Type B pancreatic cell (in vitro differentiated cells): ENCODE measurements at places on chromosomes 1 and 21. TPM values are rescaled to one million over a fixed set of nuclear protein-coding genes. Genes with fewer than 3 reads are reported as not detected.

LHX8 gene
- total RNA-seq: 0.31 and 1.2 TPM in 2 replicates

PLA2G2F gene
- total RNA-seq: not detected in 2 replicates

KLF17 gene
- not detected in 2 replicates for total RNA-seq

LCE1C gene
- not detected in 2 replicates for total RNA-seq

MANEAL gene
- 11.6 and 21.1 TPM in 2 replicates for total RNA-seq

CDC42BPA gene
- 18.5 and 33.8 TPM in 2 replicates for total RNA-seq

GNG4 gene
- total RNA-seq: 28.5 and 64.2 TPM in 2 replicates

CD1E gene
- not detected in 2 replicates for total RNA-seq

SEC22B gene
- 24.3 and 30.0 TPM in 2 replicates for total RNA-seq

CLCA1 gene
- 4.9 and 10.1 TPM in 2 replicates for total RNA-seq

DNA sequence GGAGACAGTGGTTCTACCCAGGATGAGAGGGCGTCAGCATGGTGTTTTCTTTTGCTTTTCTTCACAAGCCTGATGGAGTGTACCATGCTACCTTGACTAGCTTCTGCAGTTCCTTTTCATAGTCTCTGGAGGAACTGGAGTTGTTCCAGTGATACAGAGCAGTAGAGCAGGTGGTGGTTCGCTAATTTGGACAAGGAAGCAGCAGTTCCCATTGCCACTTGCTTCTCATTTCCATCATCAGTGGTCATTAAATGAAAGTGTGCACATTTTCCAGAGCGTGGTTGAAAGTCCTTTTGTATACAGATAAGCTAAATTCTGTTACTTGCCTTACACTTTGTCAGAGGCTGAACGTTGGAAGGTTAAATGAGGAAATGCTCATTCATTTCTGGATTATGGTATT lies 182.3 kb downstream of the C1orf21 start:
- H3K4me3 ChIP-seq: no peak overlapping the region
- no peaks in the 10 kb centered on the region for H3K4me1 ChIP-seq
- no peak for DNase-seq
- no peak overlapping the region for H3K27ac ChIP-seq
- peaks cover 7% of the 10 kb centered on the region for H3K36me3 ChIP-seq

DNA sequence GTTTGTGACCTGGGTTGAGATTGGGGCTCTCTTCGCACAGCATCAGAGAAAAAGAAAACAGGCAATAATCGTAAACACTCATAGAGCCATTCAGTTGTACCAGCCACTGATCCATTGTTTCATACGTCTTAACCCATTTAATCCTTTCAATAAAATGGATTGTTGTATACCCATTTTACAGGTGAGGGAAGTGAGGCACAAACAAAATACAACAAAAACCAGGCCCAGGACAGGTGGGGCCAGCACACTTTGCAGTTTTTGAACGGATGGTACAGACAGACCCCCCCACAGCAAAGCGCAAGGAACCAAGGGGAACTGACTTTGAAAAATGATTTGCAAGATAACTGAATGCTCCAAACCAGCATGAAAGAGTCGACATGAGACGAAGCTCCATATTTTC lies 4.3 kb upstream of the FHAD1 start:
- no peaks in the 10 kb centered on the region for H3K36me3 ChIP-seq
- H3K4me3 ChIP-seq: no peak overlapping the region
- H3K4me1 ChIP-seq: peaks cover 29% of the 10 kb centered on the region
- H3K27ac ChIP-seq: no peak overlapping the region
- H3K27me3 ChIP-seq: peaks cover 5% of the 10 kb centered on the region
- no peak for DNase-seq

DNA sequence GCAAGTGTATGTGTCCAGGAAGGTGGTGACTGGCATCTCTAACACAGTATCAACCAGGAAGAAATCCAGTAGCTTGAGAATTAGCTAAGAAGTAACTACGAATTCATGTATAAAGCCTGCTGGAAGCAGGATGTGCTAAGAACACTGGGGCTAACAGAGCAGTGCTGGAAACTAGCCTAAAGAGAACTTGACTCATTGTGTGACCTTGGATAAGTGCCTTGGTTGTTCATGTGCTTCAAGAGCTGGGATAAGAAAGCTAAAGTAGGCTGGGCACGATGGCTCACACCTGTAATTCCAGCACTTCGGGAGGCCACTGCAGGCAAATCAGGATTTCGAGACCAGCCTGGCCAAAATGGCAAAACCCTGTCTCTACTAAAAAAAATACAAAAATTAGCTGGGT lies 186.9 kb downstream of the RRAGC start:
- H3K4me1 ChIP-seq: no peaks in the 10 kb centered on the region
- H3K27me3 ChIP-seq: peaks cover 58% of the 10 kb centered on the region
- H3K36me3 ChIP-seq: no peaks in the 10 kb centered on the region
- no peak overlapping the region for H3K27ac ChIP-seq
- H3K4me3 ChIP-seq: no peak overlapping the region

DNA sequence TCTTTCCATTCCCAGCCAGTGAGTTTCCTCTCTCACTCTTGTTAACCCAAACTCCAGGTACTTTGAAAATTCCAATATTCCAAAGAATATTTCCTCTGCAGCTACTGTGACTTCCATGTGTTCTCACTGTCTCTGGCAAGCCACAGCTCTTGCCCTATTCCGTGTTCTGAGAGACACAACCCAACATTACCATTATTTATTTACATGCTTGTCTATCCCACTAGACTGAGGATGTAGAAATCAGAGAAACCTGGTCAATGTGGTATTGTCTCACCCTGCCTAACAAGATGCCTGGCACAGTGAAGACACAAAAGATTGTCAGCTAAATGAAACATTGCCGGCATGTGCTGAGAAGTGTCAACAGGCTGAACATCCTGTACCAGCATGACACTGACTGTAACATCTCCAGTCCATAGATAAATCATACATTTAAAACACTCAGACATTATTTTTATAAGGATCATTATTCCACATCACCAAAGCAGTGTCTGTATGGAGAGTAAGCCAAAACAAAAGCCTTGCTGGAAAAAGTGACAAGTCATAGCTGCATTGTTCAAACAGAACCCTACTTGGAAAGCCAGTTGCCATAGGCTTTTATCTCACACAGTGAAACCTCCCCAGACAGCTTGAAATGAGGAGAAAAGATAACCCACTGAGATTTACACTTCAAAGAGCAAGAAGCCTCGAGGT lies 72.3 kb downstream of the SIPA1L2 start:
- H3K27ac ChIP-seq: no peak overlapping the region
- H3K36me3 ChIP-seq: no peaks in the 10 kb centered on the region
- H3K4me1 ChIP-seq: peaks cover 73% of the 10 kb centered on the region
- H3K4me3 ChIP-seq: no peak overlapping the region
- DNase-seq: no peak

DNA sequence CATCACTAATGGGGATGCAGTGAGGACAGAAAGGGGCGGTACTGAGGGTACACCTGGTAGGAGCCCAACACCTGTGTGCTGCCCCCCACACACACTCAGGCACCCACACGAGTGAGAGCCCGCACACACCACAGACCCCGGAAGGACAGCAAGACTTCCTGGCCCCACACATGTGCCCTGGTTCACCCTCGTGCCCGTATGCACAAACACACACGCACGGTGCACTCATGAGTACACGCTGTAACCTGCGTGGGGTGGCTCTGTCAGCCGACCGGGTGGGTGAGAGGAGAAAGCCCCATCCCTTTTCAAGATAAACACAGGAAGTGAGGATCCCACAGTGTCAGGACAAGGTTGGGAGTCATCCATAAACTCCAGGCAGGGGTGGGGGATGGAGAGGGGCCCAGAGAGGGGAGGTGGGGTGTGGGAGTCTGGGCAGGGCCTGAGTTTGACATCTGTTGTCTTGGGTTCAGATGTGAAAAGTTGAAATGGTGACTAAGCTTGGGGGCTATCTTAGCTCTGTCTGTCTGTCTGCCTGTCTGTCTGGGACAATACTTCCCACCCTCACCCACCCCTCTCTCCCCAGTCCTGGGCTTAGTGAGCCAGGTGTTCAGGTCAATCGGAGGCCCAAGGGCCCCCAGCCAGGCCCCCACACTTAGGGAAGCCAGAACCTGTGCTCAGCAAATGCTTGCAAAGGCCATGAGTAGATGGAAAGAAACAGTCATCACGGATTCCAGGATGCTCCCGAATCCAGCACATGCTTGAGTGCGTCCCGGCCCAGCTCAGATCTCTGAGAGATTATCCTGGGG lies 119.8 kb upstream of the ZBTB40 start:
- H3K27me3 ChIP-seq: peaks cover 12% of the 10 kb centered on the region
- H3K36me3 ChIP-seq: no peaks in the 10 kb centered on the region
- peaks cover 30% of the 10 kb centered on the region for H3K4me1 ChIP-seq
- no peak for DNase-seq
- no peak overlapping the region for H3K4me3 ChIP-seq

- no peaks in the 10 kb centered on the region for H3K27me3 ChIP-seq
- H3K36me3 ChIP-seq: peaks cover 13% of the 10 kb centered on the region
- no peaks in the 10 kb centered on the region for H3K4me1 ChIP-seq
- H3K27ac ChIP-seq: no peak overlapping the region
- H3K4me3 ChIP-seq: no peak overlapping the region
Observed at GRCh38 chr1:200588698-200589097, 31.9 kb downstream of the KIF14 start.

DNA sequence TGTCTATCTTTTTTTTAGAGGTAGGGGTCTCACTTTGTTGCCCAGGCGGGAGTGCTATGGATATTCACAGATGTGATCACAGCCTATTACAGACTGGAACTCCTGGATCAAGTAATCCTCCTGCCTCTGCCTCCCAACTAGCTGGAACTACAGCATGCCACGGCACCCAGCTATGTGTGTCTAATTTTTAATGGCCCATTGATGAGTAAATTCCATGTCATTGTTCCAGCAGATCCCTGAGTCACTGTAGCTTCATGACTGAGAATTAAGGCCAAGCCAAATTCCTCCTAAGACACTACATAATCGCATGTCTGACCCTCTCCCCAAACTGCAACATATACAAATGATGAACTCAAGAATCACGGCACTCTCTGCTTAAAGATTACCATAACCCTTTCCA lies 84.2 kb upstream of the RGS2 start:
- H3K27ac ChIP-seq: no peak overlapping the region
- no peaks in the 10 kb centered on the region for H3K27me3 ChIP-seq
- H3K4me3 ChIP-seq: no peak overlapping the region
- no peaks in the 10 kb centered on the region for H3K36me3 ChIP-seq
- H3K4me1 ChIP-seq: no peaks in the 10 kb centered on the region

- H3K27ac ChIP-seq: no peak overlapping the region
- H3K4me3 ChIP-seq: no peak overlapping the region
- DNase-seq: peak; percentile 29
- H3K4me1 ChIP-seq: peaks cover 11% of the 10 kb centered on the region
- no peaks in the 10 kb centered on the region for H3K27me3 ChIP-seq
Observed at GRCh38 chr1:246695666-246696065, 28.5 kb upstream of the SCCPDH start.

DNA sequence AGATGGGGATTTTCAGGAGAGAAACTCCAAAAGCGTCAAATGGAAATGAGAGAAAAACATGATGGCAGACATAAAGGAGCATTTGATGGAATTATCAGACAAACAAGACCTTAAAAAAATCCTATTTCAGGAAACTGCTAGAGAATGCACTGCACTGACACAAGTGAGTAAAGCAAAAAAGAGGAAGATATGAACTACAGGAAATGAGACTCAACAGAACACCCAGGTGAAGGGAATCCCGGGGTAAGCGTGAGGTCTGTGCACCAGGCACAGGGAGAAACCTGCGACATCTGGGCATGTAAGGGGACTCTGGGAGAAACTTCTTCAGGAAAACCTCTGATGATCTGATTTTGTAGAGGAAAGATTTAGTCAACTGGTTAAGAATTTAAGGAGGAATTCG lies 2.8 kb downstream of the TARBP1 start:
- peaks cover 4% of the 10 kb centered on the region for H3K36me3 ChIP-seq
- no peak for DNase-seq
- no peak overlapping the region for H3K27ac ChIP-seq
- peaks cover 29% of the 10 kb centered on the region for H3K4me1 ChIP-seq
- H3K4me3 ChIP-seq: peak overlapping the region; percentile 71

DNA sequence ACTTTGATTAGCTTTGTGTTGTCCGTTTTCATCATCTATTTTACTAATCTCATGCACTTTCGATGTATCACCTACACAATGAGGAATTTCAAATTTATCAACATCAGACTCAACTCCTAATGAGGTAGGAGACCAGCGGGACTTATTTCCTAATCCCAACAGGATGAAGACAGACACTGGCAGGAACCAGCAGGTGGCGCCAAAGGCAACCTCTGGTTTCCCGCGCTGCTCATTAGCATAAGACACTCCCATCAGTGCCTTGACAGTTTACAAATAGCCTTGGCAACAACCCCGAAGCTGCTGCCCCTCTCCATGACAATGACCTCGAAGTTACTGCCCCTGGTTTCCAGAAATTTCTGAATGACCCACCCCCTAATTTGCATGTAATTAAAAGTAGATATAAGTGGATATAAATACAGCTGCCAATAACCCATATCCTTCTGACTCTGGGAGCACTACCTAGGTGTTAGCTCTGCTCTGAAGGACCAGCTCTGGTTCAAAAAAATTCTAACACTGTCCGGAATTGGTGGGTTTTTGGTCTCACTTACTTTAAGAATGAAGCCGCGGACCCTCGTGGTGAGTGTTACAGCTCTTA lies 974.8 kb downstream of the ADGRL2 start:
- no peak for DNase-seq
- H3K4me3 ChIP-seq: no peak overlapping the region
- no peaks in the 10 kb centered on the region for H3K36me3 ChIP-seq
- no peaks in the 10 kb centered on the region for H3K4me1 ChIP-seq

DNA sequence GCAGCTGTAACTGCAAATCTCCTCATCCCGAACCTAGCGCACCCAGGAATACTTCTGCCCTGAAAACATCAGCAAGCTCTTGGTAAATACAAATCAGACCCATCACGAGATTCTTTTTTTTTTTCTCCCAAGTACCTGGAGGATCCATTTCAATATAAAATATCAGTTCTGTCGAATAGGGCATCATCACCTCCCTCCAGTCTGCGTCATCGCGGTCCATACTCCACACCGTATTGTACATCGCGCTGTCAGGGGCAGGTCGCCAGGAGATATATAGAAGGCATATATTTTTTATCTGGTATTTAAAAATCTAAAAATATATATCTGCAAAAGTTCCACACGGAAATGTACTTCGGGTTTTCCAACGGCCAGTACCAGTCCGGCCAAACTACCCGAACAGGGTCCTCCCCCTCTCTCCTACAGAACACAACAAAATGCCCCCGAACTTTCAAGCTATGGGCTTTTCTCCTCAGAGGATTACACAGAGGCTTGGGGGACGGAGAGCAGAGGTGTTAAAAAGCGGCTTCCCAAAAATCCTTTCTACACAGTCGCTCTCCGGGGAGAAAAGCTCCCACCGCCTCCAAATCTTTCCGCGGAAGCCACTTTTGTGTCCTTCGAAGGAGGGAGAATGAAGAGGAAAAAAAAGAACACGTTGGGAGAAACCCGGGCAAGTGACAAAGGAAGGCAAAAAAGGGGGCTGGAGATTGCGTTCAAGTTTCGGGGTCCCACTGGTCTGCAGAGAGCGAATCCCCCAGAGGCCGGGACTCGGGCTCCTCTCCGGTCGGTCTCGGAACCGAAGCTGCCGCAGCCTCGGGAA lies 509 bp downstream of the PIK3R3 start:
- peaks cover 5% of the 10 kb centered on the region for H3K27me3 ChIP-seq
- peaks cover 35% of the 10 kb centered on the region for H3K4me1 ChIP-seq
- no peak for DNase-seq
- peak overlapping the region; percentile 100 for H3K27ac ChIP-seq
- peak overlapping the region; percentile 99 for H3K4me3 ChIP-seq
- peaks cover 6% of the 10 kb centered on the region for H3K36me3 ChIP-seq
